ENCODE measurements at places on chromosomes 7 and 10.

GRCh38 chr7:113374955-113375354, 256.6 kb upstream of the SMIM30 start:
- no peak for DNase-seq

GRCh38 chr7:140653319-140654108, 12.9 kb upstream of the DENND2A start:
- DNase-seq: peak; percentile 60

GRCh38 chr7:137258552-137258951, 85.0 kb downstream of the PTN start:
- DNase-seq: no peak

- DNase-seq: no peak
These were observed 205.5 kb upstream of the CDC14C start for GRCh38 chr7:48718731-48719378.

- no peak for DNase-seq
These were observed 64.5 kb upstream of the EEPD1 start for GRCh38 chr7:36088553-36088952.

DNA sequence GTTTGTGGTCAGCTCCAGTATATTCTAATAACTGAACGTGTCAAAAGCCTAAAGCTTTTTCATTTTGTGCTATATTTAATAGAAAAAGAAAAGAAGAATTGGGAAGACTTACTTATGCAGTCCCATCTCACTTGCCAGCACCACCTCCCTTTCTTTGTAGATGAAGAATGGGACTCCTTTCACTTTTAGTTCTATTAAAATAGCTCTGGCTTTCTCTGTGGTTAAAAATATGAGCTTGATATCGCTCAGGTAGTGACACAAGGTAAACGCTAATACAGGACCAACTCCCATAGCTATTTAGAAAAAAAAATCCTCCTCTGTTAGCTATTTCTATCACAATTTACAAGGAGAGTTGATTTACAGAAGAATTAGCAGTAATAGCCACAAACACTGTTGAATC, 176.8 kb downstream of the PDE1C start:
- DNase-seq: no peak

DNA sequence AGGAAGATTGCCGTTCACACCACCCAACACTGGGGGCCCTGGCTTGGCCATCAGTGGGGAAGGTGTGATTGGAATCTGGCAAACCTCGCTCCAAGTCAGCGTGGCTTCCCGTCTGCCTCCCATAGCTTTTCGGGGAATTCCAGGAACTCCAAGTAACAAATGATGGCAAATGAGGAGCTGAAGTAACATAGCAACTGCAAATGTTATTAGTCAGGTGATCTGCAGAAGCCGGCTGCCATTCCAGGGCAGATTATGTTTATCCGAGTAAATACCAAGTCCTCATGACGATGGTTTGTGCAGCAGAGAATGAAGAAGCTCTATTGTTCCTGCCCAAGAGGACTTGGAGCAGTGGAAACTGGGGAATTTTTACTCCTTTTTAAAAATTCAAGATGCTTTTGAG, 270.5 kb upstream of the PODXL start:
- no peak for DNase-seq

DNA sequence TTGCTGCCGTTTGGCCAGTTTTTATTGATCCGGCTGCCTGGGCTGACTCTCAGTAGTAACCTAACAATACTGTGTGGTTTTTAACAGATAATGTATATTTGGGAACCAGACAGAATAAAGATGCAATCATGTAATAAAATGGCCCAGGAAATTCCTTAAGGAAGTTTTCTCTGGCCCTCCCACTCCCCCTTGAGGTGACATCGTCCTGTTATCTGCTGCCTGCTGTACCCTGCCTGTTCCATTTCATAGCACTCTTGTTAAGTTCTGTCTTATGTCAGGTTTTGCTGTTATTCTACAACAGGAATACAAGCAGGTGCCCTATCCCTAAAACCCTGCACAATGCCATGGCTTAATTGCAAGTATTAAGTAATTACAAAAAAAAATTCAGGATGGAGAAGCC, 12.5 kb downstream of the ITGB8 start:
- no peak for DNase-seq

- DNase-seq: no peak
These were observed 29.8 kb upstream of the VCL start for GRCh38 chr10:73968098-73968521.

DNA sequence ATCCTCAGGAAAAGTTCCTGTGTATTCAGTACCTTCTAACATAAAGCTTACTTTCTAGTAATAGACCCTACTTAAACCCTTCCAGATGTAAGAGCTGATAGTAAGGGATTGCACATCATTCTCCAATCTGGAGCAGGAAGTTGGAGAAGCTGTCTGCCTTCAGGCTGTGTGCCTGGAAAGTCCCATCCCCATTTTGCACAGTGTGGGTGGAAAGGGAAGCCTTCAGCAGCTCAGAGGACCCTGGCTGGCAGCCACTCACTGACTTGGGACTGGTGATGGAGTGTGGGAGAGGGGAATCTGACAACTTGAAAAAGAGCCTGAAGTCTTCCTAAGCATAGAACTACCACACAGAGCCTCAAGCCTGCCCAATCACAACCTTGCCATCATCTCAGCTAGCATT, 164.1 kb upstream of the ADO start:
- DNase-seq: no peak

DNA sequence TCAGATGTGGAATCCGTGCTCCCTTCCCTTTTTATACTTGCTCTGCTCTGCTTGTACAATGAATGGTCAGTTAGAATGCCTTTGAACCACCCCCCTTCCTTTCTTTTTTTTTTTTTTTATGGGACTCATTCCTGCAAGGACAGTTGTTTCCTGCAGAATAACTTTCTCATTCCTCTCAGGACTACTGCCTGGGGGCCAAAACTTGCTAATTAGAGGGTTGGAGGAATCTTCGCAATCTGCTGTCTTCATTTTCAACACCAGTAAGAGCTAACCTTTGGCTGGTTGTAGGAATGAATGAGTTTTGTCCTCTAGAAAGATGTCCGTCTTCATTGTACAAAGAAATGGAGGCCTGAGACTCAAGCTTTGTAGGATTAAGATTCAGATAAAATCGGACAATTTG, 868.1 kb downstream of the LRMDA start:
- DNase-seq: no peak

GRCh38 chr10:1406967-1407945, 330.1 kb downstream of the ADARB2 start:
- no peak for DNase-seq
